Activated CD4-positive, CD25-positive, alpha-beta regulatory T cell treated with anti-CD3 and anti-CD28 coated beads, Interleukin-2, amount 50 U/mL, for 72 hours (primary cell): ENCODE measurements at places on chromosomes 3 and 15.

GRCh38 chr3:31748933-31749295 is 216.2 kb downstream of the STT3B start:
- no peak for DNase-seq

- no peak for DNase-seq
Measured at GRCh38 chr15:57217778-57218598, 158.3 kb upstream of the CGNL1 start.

DNA sequence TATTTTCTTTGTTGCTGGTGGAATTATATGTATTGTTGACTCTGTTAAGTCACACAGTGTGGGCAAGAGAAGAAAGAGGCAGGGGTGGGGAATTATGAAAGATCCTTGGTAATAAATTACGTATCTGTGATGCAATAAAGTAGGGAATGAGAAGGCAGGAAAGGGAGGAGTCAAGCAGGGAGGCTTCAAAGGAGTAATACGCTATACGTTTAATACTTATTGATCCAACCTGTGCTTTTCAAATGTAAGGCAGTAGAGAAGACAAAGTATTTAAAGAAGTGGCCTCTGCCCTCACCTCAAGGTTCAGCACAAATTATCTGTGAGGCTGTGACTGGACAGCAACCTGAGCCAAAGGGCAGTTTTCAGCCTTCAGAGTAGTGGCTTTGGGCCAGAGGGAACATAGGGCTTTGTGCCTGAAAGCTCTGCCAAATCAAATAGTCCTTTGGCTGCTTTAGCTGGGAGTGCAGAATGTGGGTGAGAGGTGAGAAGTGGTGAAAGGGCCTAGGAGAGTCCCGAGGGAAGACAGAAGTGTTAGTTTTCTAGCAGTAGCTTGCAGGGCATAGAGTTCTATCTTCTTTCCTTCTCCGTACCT is 1.2 kb upstream of the PLIN1 start:
- no peak for DNase-seq

GRCh38 chr15:38883987-38884386 is 319.4 kb upstream of the RASGRP1 start:
- no peak for DNase-seq

GRCh38 chr3:167978486-167978885 is 117.2 kb downstream of the GOLIM4 start:
- no peak for DNase-seq

DNA sequence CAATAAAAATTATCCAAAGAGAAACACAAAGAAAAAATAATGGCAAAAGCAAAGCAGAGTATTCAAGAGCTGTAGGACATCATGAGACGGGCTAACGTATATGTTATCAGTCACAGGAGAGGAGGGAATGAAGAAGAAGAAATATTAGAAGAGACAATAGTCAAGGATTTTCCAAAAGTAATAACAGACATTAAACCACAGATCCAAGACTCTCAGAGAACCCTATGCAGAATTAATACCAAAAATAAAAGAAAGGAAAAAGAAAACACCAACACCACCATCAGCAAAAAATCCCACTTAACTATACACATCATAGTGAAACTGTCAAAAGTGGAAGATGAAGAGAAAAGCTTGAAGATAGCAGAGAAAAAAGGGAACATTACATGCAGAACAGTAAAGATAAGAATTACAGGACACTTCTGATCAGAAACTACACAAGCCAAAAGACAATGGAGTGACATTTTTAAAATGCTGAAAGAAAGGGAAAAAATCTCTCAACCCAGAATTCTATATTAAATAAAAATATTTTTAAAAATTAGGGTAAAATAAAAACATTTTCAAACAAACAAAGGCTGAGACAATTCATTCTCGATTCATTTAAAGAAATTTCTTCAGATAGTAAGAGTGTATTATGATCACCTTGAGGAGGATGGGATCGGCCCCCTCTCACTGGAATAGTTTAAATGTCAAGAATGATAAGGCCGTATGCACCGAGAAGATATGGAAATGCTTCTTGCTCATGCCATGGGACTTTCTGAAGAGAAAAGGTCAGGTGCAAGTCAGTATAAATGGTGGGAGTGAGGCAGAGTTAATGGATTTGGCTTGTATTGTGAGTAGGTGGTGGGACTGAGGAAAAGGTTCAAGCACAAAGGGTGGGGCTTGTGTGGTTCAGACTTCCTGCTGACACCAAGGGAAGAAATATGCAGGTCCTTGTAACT is 28.5 kb downstream of the TM2D3 start:
- no peak for DNase-seq

GRCh38 chr15:41543521-41543870 is 561 bp downstream of the RPAP1 start:
- no peak for DNase-seq

- DNase-seq: no peak
Measured at GRCh38 chr3:153379516-153379915, 217.5 kb downstream of the RAP2B start.

GRCh38 chr3:134092208-134092701 is 62.5 kb upstream of the SLCO2A1 start:
- DNase-seq: no peak

DNA sequence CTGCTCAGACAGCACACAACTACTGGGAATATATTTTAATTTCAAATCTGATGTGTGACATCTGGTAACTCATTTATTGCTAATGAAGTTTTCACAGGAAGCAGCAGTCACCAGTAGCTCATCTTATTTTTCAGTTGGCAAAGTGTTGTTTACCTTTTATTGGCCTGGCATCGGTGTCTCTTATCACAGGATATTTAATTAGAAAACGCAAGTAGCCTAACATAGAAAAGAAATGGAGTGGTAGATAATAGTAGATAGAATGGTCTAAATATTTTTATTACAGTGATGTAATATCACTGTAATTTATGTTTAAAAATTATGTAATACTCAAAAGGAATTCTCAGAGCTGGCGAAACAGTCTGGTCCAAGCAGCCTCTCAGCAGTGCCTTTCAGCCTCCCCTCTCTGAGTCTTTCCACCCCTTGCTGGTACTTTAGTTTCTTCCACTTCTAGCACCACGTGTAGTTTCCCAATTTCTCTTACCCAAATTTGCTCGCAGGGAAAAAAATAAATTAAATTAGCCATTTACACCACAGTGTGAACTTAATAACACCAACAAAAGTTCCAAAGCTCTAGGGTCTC is 31.9 kb downstream of the AGTR1 start:
- no peak for DNase-seq

GRCh38 chr3:38843898-38844297 is 27.9 kb upstream of the SCN10A start:
- no peak for DNase-seq

DNA sequence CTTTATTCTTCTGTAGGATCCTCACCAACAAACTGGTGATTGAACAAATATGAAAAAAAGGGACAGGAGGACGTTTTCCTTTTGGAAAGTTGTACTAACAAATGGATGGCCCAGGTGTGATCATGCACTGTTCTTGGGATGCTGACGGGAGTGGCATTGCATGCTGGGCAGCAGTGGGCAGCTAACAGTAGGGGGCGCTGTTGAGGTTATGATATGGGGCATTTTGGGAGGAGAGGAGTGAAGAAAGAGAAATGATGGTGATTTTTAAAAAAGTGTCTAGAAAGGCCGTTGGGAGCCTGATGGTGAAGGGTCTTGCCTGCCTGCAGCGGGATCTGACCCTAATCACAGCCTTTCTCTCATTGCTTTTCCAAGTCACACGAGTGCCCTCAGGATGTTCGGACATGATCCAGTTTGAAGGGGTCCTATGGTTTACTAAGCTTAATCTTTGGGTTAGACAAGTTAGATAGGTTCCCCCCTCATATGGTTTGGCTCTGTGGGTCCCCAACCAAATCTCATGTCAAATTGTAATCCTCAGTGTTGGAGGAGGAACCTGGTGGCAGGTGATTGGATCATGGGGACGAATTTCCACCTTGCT is 46.2 kb upstream of the PRTG start:
- DNase-seq: peak; percentile 65

GRCh38 chr3:37852097-37852496 is 9.6 kb upstream of the CTDSPL start:
- no peak for DNase-seq

GRCh38 chr3:194283221-194284006 is 67.7 kb downstream of the CPN2 start:
- DNase-seq: no peak

DNA sequence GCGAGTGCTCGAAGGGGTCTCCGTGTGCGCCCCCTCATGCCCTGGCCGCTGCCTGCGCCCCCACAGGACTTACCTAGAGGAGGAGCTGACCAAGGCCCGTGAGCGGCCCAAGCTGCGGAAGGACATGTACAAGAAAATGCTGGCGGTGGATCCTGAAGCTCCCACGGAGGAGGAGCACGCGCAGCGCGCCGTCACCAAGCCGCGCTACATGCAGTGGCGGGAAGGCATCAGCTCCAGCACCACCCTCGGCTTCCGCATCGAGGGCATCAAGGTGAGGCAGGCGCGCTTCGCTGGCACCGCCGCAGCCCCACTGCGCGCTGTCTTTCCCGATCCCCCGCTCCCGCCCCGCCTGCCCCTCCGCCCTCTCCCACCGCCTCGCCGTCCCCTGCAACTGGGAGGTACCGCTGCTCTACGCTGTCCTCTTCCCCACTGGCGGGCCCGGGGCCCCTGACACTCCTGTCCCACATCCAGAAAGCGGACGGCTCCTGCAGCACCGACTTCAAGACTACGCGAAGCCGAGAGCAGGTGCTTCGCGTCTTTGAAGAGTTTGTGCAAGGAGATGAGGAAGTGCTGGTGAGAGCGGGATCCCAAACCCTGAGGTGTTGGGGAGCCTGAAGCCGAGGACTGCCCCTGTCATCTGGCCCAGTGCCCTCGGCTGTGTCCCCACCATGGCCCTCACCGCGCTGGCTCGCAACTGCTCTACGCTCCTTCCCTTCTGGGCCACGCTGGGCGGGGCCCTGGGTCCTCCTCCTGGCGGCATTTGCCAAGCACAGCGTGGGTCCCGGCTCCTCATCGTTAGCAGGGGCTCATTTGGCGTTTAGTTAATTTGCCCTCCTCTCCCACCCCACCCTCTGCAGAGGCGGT is 8.5 kb downstream of the ITPKA start:
- DNase-seq: no peak
